ENCODE measurements at places on chromosomes 7 and 10.

DNA sequence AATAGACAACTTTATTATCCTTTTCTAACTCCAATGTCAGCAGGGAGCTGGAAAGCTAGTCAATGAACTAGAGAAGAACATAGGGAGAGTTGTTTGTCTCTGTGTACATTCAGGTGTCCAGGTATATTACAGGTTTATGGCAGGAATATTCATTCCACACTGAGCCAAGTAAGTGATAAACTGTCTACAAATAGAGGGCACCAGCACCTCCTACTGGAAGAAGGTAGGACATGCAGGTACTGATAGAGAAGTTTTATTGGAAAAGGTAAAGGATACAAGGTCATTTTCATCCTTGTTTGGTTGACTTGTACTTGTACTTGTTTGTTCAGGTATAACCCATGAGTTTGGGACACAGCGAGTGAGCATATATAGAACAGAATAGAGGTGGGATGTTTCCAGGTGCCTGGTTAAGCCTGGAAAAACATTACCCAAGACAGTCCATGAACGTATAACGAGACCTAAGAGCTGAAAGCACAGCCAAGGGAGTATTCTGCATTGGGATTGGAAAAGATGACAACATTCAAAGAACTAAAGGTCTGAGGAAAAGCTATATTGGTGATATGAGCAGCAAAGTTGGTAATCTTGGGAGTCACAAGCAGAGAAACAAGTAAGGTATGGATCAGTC, 61.4 kb upstream of the PPP1R3C start:
- no peak for ATAC-seq

- ATAC-seq: no peak
Observed at GRCh38 chr7:149558149-149558861, 60.7 kb upstream of the ZNF746 start.

- no peak for ATAC-seq
Observed at GRCh38 chr10:58107506-58107905, 160.2 kb downstream of the IPMK start.

- ATAC-seq: no peak
Observed at GRCh38 chr7:7582596-7582995, 15.9 kb downstream of the MIOS start.

DNA sequence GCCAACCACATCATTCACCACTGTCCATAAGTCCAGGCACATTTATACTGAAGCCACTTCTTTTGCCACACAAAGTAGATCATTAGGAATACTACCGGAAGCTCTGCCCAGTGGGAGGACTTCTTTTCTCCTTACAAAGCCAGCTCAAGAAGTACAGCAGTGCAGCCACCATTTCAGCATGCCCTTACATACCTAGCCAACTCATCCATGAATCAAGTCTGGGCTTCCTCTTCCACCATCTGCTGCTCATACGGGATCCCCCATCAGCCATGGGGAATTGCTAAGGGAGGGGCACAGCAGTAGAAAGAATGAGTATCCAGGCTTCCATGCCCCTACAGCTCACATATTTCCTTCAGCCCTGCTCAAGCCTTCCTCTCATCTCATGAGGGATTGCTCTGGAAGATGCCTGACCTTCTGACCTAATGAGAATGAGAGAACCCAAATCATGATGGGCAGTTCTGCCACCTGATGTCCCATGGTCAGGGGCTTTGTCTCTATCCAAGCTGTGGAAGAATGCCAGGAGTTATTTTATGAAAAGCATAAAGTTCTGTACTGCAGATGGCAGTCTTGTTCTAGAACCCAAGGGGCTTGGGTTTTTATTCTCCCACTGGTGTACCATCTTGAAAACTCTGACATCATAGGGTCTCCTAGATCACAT, 39.5 kb downstream of the ACSM6 start:
- ATAC-seq: no peak

DNA sequence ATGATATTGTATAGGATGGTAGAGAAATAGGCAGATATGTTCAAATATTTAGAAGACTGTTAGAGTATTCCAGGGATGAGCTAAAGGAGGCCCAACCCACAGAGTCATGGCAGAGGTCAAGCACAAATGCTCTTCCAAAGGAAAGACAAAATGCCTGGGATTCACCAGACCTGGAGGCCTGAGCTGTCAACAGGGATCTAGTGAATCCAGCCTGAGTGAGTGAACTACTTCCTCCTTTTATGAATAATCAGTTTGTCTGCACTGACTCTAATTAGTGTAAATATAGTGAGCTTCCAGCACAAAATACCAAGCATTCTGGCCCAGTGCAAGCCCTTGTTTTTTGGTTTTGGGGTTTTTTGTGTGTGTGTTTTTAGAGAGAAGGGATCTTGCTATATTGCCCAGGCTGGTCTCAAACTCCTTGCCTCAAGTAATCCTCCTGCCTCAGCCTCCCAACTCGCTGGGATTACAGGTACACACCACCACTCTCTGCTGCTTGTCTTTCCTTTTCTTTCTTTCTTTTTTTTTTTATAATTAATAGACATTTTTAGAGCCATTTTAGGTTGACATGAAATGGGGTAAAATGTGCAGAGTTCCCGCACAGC, 244.4 kb downstream of the SKIDA1 start:
- no peak for ATAC-seq

GRCh38 chr7:138917771-138918170, 63.4 kb downstream of the KIAA1549 start:
- no peak for ATAC-seq

DNA sequence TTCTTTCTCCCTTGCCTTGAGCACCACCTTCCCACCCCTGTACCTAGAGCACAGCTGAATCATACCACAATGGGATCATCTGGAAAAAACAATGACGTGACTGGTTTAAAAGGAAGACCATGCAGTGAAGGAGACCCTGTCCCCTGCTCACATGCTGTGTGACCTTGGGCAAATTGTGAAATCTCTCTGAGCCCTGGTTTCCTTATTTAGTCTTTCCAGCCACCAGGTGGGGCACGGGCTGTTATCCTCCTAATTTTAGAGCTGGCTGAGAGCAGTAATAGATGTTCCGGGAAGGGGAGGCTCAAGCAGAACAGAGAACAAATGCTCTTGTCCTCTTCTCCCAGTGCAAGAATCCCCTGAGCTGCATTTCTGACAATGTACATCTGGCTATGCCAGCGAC, 198.3 kb downstream of the RPS24 start:
- ATAC-seq: peak; percentile 50

- peak; percentile 22 for ATAC-seq
Observed at GRCh38 chr7:7181519-7182155, 707 bp upstream of the C1GALT1 start.

DNA sequence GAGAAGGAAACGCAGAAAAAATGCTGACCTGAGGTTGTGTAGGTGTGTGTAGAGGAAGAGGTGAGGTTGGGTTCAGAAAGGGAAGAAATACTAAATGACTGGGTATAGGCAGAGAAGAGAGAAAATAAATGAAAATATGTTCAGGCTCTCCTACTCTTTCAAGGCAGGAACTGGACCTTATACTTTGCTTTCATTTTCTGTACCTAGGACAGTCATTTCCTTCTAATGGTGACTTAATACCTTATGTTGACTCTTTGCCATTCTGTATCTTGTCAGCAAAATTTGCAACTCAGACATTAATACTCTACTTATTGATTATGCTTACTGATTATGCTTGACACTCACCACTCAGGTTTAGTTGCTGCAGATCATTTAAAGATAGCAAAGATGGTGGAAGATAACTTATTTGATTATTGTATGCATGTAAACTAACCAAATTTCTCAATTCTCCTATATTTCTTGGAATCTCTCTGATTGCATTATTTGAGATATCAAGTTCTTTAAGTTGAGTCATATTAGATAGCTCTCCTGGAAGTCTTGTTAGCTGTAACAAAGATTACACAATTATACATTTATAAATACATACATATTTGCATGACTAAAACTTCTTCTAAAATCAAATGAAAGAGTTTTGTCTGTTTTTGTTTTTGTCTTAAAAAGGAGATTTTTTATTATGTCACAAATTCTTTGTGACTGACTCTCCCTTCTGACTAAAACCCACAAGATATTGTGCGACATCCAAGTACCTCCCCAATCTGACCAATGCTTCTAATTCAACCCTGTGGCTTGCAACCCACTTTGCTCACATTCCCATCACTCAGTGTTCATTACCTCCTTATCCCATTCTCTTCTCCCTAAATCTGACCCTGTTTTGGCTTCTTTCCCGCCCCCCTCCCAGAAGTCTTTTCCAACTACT, 20.0 kb downstream of the LRRD1 start:
- no peak for ATAC-seq

DNA sequence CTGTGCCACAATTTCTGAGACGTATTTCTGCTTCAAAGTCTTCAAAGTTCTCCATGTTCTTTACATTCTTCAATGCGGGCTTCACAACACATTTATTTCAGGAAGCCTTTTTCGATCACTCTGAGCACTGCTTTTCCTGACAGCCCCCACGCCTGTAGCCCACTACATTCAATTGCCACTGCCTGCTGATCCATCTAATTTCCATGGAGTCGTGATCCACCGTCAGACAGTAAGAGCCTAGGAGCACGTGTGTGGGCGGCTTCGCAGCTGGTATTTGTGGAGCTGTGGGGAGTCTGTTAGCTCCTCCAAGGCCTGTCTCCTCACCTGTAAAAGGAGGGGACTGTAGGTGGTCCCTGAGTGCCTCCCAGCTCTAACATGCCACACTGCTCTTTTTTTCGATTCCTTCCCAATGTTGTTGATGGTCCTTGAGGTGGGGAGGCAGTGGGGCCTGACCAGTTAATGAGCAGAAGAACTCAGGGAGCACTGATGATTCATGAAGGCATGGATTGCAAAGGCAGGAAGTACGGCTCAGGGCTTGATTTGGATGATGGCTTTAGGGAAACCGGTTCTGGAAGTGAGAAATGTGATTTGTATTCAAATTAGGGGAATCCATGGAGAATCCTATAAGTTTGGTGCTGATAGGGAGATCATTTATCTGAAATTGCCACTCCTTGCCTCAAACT, 401.1 kb upstream of the PODXL start:
- no peak for ATAC-seq

DNA sequence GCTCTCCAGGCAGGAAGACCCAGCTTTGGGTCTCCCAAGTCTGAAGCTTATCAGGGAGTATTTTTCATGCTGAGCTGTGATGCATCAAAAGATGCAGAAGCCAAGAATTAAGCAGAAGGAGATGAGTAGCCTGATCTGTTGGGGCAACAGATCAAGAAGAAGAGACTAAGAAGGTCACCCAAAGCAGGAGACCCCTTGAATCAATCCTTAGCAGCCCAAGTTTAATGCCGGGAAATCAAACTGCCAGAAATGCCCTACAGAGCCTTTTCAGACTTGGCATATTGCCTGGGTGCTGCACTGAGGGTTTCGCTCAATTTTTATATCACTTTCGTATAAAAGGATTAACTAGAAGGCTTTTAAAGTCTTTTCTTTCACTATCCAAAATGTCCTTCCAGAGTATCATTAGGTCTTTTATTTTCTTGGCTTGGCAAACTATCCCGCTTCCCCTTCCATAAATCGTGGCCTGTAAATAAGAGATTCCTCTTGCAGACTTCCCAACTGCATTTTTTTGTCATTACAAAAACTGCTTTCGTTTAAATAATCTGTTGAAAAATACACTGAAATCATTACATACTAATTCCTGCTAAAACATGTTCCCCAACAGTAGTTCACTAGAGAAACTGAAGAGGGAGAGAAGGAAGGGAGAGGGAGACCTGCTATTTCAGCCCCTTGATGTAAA, 49.0 kb upstream of the STK17A start:
- no peak for ATAC-seq

DNA sequence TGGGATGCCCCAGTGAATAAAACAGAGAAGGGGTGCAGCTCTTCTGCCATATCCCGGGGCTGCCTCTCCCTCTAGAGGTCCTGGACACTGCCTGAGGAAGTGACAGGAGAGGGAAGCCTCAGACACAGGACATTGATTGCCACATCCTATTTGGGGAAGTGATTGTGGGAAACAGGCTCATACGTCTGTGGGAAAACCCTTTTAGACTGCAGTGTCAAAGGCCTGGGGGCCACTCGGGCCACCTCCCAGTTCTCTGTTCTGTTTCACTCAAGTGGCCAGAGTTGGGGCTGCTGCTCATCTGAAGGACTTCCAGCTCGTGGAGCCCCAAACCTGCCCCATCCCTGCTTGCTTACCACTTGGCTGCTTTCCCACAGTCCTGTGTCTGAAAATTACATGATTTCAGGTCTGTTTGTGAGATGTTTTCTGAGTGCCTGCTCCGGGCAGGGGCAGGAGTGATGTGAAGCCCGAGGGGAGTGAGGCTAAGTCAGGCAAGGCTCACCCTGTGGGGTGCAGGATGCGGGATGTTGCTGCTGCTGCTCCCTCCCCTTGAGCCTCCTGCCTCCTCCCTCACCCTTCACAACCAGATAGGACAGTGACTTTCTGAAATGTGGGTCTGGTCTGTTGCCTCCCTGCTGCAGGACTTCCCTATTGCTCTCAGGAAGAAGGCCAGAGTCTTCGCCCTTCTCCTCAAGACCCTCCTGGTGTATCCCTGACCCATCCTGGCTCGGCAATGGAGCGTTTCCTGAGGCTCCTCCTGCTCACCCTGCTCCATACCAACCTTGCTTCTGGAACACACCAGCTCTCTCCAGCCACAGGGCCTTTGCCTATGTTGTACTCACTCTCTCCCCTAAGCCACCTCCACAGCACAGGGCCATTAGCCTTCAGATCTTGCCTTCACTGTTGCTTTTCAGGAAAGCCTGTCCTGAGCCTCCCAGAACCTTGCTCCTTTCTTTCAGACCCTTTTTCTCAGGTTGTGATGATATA, 58.4 kb downstream of the NEURL1 start:
- no peak for ATAC-seq

- no peak for ATAC-seq
Observed at GRCh38 chr7:96591900-96592676, 117.6 kb downstream of the SEM1 start.

- no peak for ATAC-seq
Observed at GRCh38 chr10:43958964-43959363, 310.3 kb upstream of the ZNF32 start.

DNA sequence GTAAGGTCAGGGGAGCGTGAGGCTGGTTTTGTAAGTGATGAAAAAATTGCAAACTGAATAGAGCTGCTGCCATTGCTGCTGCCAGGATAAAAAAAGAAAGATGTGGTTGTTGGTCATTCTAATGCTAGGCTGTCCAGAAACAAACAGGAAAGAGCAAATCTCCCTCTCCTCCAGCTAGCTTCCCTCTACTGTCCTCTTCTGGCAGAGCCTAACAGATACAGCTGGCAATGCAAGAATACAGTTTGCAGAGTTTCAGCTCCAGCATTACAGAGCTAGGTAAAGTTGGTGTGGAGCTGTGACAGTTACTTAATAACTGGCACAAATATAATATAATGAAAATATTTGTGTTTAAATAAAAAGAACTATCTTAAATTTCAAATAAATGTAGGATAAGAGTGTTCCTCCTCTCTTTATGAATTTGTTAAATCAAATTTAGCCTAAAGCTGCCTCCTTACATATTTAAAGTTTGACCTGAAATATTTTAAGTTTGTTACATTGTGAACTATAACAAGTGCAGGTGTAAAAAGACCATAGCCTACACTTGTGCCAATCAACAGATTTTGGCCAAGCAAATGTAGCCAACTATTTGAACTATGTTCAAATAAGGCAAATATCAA, 407.7 kb downstream of the SH2D4B start:
- no peak for ATAC-seq
